ENCODE measurements at places on chromosomes 1 and 21.

GRCh38 chr1:3814771-3815561 lies 18.7 kb upstream of the LRRC47 start:
- DNase-seq, result no peak

DNA sequence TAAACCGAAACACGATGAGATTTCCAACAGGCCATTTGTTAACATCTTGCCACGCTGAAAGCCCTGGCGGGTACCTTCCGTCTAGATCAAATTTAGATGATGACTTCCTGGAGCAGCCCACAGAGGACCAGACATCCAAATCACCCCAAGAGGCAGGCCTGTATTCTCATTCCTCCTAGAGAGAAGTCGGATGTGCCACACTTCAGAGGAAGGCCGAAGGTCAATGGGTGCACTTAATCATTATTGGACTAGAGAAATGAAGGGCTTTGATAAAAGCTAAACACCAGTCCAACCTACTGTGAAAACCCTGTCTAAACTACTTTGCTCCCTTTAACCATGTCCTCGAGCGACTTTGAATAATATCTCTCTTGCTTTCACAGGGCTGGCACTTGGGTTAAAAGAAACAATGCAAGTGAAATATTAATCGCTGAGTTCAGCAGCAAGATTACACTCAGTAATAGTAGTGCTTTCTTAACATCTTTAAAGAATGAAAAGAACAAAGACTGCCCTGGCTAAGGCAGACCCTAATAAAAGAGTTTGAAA lies 76.5 kb downstream of the BCAR3 start:
- DNase-seq, result no peak

DNA sequence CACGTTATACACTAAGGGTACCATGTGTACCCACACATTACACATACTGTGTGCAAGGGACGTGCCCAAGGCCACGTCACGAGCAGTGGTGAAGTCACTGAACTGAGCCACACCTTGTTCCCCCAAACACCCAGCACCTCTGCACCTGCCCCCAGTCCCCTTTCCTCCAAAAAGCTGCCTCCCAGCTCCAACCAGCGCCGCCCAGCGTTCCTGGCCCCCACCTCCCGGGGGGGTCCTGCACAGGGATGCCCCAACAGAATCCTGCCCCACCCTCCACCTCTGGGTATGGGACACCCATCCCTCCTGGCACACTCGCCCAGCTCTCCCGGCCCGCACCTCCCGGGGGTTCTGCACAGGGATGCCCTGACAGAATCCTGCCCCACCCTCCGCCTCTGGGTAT lies 54.1 kb downstream of the CHD5 start:
- DNase-seq, result no peak

- no peak for DNase-seq
Measured at GRCh38 chr1:18681423-18681835, 50.8 kb downstream of the PAX7 start.

GRCh38 chr1:204267191-204267601 lies 53.4 kb upstream of the GOLT1A start:
- DNase-seq, result no peak

GRCh38 chr1:45335855-45336324 lies 4.1 kb upstream of the TOE1 start:
- no peak for DNase-seq

DNA sequence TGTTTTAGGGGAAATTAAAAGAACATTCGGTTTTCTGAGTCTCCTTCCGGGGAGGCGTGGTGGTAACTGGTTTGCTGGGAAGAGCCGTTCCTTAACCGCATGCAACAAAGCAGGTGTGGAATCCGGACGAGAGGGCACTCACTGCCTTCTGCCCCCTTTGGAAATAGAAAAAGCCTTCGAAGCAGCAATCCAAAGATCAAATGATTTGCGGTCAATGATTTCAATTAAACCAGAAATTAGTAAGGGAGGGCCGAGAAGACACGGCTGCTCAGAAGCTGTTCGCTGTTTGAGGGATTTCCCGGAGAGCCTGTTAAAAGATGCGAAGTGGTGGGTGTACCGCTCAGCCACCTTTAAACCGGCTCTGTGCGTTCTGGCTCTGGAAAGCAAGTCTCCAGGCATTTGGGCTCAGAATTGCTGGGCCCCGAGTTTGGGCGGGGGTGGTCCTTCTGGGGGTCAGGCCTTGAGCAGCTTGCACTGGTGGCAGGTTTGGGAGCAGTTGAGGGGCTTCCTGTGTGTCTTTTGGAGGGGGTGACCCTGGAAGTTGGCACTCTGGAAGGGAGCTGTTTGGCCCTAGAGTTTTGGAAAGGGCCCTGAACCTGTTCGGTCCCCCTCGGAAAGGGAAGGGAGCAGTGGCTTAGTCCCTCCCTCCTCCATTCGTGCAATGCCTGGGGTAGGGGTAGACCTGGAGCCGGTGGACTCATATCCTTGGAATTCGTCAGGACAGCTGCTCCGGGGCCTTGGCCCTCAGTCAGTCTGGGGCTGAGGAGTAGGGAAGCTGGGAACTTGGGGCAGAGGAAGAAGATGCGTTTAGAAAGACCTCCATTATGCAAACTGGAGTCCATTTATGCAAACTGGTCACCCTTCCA lies 3.1 kb downstream of the SIM2 start:
- no peak for DNase-seq

DNA sequence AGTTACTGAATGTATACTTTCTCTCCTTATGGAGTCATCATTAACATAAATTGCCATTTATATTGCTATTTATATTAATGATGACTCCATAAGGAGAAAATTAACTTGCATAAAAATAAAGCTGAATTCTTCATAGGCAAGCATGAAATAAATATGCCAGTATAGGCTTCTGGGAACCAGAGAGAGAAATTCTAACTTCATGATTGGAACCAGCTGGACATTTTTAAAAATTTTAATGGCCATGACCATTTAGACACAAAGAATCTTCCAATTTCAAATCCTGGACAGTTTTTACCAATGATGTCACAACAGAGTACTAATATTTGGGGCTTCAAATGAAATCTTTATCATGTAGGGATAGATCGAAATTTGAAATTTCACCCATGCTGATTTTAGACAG lies 268.7 kb downstream of the PTGER3 start:
- no peak for DNase-seq

DNA sequence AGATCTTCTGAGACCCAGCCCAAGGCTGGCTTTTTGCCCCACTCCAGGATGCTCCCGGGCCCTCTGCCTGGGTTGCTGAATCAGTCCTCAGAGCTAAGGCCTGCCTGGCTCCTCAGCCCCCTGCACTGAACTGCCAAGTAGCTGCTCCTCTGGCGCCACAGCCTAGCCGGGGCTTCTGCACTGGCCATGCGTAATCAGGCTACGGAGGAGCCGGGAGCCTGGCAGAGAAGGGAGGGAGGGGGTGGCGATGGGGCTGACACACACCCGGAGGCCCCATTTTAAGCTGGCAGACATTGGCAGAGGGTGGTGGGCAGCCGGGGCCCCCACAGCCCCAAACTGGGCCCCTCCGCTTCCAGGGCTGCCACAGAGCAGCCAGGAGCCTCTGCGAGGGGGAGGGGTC lies 38.7 kb downstream of the ALPL start:
- DNase-seq, result no peak

DNA sequence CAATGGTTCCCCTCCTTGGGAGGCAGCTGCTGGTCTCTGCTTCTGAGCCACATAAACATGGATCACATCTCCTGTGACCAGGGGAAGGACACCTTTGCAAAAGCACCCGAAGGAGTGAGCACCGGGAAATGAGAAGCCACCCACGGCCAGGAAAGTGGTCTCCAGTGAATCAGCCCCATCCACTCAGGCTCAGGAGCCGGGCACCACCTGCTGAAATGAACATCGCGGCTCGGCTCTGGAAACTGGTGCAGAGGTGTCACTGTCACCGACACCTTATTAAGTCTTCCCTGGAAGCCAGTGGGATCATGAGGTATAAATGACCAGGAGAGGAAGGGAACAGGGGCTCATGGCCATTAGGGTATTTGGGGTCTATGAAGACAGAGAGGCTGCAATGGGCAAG lies 207.2 kb upstream of the C1orf174 start:
- DNase-seq, result no peak

- DNase-seq, result no peak
Measured at GRCh38 chr1:82395440-82395839, 594.7 kb downstream of the ADGRL2 start.

GRCh38 chr1:155110826-155111225 lies 16.9 kb upstream of the EFNA1 start:
- no peak for DNase-seq

- no peak for DNase-seq
Measured at GRCh38 chr1:111835514-111835913, 79.8 kb downstream of the DDX20 start.

GRCh38 chr1:9247894-9248293 lies 13.3 kb downstream of the H6PD start:
- no peak for DNase-seq

- no peak for DNase-seq
Measured at GRCh38 chr1:229893762-229894444, 173.1 kb upstream of the GALNT2 start.

- DNase-seq, result no peak
Measured at GRCh38 chr1:117826540-117827078, 102.8 kb downstream of the GDAP2 start.

- no peak for DNase-seq
Measured at GRCh38 chr1:244065960-244066388, 14.9 kb downstream of the ZBTB18 start.

GRCh38 chr1:66372522-66373101 lies 161.3 kb upstream of the SGIP1 start:
- no peak for DNase-seq

DNA sequence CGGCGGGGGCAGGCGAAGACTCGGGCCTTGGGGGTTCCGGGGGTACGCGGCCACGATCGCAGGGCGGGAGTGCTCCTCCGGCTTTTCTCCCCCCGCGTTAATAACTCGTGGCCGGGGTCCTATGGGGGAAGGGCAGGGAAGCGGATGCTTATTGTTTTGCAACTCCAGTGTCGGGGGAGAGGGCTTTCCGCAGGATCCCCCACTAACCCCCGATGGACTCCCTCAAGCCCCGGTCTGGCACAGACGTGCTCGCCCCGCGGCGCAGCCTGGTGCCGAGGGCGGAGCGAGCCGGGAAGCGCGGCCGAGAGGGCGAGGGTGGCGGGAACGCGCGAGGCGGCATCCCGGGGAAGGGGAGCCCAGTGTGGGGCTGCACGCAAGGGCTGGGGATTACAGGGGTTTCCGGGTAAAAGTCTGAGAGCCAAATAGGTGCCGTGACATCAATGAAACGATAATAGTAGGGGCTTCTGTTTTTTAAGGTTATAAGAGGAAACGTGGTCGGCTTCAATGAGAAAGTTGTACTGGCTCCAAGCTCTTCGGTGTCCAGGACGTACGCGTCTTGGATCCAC lies 772 bp downstream of the UCK2 start:
- peak; percentile 4 for DNase-seq

GRCh38 chr1:54273795-54274163 lies 73.8 kb downstream of the MRPL37 start:
- no peak for DNase-seq

- no peak for DNase-seq
Measured at GRCh38 chr1:166020210-166020609, 146.6 kb downstream of the FAM78B start.

- no peak for DNase-seq
Measured at GRCh38 chr1:64282351-64282750, 78.9 kb downstream of the UBE2U start.

GRCh38 chr1:201955729-201956143 lies 433 bp downstream of the TIMM17A start:
- no peak for DNase-seq

DNA sequence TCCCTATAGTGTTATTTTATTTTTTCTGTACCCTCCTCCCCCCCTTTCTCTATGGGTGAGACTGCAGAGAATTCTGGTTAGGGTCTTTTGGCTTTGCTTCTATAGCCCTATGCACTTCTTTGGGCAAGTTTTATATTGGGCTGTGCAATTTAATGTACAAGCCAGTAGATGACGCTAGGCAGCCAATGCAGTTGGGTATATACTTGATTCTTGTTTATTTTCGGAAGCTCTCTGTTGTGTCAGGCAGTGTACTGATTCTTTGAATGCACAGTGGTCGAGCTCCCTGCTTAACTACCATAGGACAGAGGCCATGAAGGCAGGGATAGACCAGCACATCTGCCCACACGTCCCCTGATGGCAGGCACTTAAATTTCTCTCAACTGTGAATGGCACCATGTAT lies 34.1 kb upstream of the GPR52 start:
- DNase-seq, result no peak

DNA sequence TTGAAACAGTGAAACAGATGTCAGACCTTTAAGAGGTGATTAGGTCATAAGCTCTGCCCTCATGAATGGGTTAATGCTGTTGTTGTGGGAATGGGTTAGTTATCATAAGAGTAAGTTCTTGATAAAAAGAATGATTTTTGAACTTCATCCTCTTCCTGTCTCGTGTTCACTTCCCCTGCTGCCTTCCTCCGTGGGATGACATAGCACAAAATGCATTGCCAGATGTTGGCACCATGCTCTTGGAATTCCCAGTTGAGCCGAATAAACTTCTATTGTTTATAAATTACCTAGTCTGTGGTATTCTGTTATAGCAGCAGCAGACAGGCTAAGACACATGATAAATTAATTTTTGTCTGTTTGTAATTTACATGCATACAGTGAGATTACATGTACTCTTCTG lies 112.0 kb upstream of the LRRC7 start:
- DNase-seq, result no peak

- DNase-seq, result no peak
Measured at GRCh38 chr1:187985145-187985896, 1156.6 kb downstream of the PLA2G4A start.

DNA sequence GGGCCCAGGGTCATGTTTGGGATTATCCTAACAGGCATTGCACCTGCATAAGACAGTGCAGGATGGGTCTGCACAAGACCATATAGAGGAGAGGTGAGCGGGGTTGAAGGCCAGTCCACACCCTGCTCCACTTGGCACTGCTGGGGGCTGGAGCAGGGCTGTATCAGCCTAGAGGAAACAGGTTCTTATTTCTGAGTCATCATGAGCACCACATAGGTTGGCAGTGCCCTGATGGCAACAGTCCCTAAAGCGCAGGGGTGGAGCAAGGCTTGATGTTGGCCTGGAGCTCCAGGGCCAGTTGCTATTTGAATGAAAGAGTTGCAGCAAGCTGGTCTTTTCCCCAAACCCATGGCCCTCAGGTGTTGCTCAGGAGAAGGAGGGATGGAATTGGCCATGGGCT lies 29.8 kb upstream of the BMP8B start:
- DNase-seq, result no peak

GRCh38 chr1:3501856-3502640 lies 47.6 kb downstream of the ARHGEF16 start:
- DNase-seq, result no peak

GRCh38 chr1:41475859-41476567 lies 8.5 kb downstream of the EDN2 start:
- DNase-seq, result no peak

- DNase-seq, result no peak
Measured at GRCh38 chr1:6272868-6273267, 12.0 kb upstream of the GPR153 start.

- no peak for DNase-seq
Measured at GRCh38 chr1:235054936-235055335, 73.7 kb downstream of the TOMM20 start.

GRCh38 chr1:7380712-7381111 lies 390.4 kb upstream of the VAMP3 start:
- no peak for DNase-seq

DNA sequence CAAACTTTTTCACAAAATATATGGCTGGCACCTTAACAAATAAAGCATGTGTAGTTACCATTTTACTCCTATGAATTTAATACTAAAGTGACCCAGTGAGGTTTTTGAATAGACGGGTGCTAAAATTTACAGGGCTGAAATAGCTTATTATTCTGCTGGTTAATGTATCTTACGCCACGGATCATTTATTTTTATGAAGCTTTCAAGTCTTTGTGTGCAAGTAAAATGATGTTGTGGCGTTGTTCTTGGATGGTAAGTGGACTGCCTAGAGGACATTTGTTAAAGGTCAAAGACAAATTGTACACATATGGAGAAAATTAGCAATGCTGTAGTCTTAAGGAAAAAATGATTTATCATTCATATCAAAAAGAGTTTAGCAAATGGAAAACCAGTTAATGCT lies 22.8 kb downstream of the INSL5 start:
- DNase-seq, result no peak
